Muscle of leg (tissue), 16 donors: ENCODE measurements at places on chromosomes 7 and 10.

GRCh38 chr7:4786015-4786414, 10.6 kb downstream of the AP5Z1 start:
- no peak for DNase-seq

GRCh38 chr10:116254422-116255155, 18.4 kb downstream of the GFRA1 start:
- peak; percentile 54 for DNase-seq

GRCh38 chr10:111923032-111923431, 260.5 kb downstream of the GPAM start:
- DNase-seq = no peak

DNA sequence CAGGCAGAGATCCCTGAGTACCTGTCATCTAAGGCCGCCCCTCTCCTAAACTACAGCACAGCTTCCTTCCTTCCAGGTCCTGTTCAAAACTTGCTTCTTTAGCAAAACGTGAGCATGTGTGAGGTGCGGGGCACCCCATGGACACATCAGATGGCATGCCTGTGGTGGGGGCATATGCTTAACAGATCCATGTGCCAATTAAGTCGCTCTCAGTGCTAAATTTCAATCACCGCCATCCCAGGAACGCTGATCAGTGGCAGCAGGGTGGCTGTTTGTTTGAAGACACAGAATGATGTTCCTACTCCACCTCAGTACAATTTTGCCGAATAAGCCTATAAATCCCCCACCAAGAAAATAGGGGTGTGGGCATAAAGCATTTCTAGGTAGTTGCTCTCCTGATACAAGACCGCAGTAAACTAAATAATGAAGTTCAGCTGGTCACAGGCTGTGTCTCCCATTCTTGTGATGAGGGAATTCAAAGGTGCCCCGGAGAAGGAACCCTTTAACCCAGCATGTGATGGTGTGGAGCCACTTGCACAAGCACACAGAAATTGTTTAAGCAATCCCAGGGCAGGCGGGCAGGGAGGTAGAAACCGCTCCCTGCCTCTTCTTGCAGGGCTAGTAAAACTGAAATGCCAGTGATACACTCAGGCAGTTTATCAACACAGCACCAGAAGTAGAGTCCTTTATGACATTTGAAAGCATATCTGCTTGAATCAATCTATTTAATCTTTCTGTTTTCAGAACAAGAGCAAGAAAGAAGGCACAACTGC, 205.7 kb downstream of the SORCS1 start:
- no peak for DNase-seq

DNA sequence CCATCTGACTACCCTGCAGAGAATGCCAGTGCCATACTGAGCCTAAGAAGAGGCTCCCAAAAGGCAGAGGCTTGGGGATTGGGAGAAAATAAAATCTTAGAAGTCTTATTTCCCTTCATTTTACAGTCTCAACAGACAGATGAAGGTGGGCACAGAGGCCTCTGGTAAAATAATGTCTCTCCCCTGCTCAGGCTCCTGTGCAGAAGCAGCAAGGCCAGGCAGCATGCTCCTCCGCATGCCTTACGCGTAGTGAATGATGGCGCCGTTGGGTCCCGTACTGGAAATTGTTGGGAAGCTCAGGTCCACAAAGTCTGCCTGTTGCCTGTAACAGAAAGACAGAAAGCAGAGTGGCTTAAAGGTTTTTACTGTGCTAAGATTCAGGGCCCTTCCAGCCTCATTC, 45.8 kb downstream of the XPNPEP1 start:
- no peak for DNase-seq

GRCh38 chr7:47500103-47500563, 81.8 kb downstream of the TNS3 start:
- DNase-seq = no peak

DNA sequence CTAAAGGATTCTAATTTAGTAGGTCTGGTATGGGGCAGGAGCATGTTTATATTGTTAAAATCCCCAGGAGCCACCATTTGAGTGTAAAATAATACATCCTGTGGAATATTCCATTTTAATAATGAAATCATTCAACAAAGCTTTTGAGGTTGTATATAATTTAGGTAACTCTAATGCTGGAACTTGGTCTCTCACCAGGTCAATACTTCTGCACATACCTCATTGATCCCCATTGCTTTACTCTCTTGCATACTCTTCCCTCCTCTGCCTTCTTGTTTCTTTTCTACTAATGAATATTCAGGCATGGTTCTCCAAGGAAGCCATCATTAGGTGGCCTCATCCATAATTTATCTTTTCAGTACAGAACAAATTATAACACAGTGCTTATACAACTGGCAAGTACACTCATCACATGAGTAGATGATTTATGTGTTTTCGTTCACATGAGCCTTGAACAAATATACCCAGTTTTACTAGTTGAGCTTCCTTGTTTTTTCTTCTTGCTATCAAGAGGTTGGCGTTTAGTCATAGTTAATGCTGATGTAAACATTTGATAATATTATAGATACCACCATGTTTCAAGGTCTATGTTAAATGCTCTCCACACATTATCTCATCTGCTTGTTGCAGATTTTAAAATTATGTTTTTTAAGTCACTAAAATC, 7.2 kb downstream of the PALS2 start:
- no peak for DNase-seq

DNA sequence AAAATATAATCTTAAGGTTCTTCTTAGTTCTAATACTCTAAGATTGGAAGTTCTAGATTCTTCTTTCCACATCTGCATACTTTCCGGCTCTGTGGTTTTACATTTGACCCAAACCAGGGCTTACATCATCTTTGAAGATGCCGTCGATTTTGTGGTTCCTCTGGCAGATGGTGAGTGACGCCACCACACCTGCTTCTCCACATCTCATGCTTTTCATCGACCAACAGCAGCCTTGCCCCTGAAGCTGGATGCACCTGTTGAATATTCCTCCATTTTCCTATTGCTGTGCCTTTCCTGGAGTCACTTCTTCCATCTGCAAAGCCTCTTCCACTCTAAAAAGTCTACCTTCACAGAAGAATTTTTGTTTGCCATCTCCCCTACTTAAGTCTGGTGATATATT, 121.3 kb downstream of the PRKCQ start:
- DNase-seq = no peak

DNA sequence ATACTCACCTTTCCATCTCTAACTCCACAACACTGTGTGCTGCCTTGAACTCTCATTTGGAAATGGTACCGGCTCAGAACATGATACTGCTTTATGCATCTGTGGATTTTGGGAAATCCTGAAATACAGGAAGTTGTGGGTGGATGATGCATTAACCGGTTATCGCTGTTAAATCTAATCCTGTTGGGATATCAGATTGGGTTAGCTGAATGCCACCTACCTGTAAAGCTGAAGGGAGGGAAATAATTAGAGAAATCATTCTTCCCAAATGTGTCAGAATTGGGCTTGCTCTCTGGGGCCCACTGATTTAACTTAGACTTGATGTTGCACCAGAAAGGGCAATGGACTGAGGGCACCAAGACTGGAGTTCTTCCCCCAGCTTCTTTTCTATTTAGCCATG, 54.0 kb downstream of the CH25H start:
- no peak for DNase-seq

GRCh38 chr7:44145479-44145968, 4.4 kb upstream of the MYL7 start:
- DNase-seq = no peak

DNA sequence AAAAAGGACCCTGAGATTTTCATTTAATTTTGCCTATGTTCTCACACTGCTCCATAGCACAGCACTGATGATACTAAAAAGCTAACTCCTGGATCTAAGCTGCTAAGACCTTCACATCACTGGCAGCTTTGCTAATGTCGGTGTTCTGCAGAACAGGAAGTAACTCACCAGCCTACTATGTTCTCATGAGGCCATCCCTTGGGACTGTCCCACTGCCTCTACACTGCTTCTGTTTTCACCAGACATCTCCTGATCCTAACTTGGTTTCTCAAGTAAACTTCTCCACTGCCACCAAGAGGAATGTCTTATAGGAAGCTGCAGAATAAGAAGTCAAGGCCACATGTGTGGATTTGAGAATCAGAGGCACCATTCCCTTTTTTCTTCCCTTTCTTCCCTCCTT, 15.1 kb downstream of the HTR7 start:
- no peak for DNase-seq

GRCh38 chr10:126099366-126099765, 203.0 kb downstream of the FANK1 start:
- peak; percentile 78 for DNase-seq

- DNase-seq = peak; percentile 37
Measured at GRCh38 chr10:14700546-14700945, 74.2 kb downstream of the FAM107B start.

DNA sequence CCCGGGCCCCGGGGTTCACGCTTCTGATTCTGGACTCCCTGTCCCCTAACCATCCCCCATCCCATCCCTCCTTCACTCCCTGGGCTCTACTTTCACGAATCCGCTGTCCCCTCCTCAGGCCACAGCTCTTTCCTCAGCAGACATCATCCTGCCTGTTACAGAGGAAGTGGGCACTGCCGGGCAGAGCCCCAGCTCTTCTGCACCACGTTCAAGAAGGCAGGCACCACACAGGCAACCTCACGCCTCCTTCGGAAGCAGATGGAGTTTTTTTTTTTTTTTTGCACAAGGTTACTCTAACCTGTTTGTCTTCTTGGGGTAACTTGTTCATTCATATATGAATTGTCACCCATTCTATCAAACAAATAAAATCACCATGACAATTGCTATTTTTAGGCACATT, 17.9 kb upstream of the ZNF32 start:
- DNase-seq = no peak

- DNase-seq = no peak
Measured at GRCh38 chr7:50456371-50457123, 6.4 kb upstream of the FIGNL1 start.

DNA sequence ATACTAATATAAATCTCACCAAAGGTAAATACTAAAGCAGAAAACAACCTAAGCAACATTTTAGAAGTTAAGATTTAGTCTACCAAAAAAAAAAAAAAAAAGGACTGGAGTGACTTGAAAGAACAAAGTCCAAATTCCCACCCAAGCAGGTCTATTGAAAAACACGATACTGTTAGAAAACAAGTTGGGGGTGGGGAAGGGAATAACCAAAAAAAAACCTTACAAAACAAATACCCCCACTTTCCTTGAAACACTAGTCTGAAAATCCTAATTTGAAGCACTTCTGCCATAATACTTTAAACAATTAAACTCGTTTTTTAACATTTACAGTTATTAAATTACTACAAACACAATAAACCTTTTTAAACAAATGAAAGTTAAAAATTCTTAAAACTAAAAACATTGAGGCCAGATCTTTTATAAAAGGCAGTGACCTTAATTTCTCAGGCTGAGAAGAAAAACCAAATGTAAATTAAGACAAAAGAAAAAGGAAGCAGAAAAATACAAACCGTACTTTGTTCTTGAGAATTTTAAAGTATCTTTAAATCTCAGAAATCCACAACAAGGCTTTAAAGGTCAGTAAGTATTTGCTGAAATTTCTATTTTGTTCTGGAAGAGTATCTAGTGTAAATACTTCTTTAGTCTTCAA, 135.1 kb downstream of the NRBF2 start:
- peak; percentile 87 for DNase-seq

DNA sequence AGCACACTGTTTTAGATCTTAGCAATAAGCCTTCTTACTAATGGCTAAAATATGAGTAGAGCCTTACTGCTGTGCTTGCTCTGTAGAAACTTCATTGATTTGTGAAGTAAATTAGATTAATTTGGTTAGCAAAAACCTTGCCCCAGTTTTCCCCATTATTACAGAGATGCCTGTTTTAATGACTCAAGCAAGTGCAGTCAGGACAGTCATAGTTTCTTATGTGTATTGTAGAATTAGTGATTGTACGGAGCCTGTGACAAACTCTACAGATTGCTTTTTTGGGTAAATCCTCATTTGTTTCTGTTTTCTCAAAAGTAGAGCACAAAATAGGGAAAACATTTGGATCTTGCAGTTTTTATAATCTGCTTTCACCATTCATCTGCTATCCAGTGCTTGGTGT, 7.0 kb downstream of the TAX1BP1 start:
- no peak for DNase-seq

DNA sequence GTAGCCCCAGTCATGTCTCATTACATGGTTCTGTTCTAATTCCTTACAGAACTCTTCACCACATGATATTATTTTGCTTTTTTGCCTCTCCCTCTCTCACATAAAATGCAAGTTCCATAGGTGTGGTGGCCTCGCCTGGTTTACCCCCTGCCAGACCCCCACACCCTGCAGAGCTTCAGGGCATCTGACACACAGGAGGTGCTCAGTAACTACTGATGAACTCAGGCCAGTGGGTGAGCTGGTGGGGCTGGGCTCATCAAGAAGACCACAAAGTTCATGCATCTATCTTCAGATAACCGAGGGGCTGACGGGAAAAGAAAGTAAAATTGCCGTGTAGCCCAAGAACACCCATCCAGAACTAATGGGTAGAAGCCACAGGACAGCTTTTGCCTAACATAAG, 253.1 kb downstream of the GRID1 start:
- no peak for DNase-seq

DNA sequence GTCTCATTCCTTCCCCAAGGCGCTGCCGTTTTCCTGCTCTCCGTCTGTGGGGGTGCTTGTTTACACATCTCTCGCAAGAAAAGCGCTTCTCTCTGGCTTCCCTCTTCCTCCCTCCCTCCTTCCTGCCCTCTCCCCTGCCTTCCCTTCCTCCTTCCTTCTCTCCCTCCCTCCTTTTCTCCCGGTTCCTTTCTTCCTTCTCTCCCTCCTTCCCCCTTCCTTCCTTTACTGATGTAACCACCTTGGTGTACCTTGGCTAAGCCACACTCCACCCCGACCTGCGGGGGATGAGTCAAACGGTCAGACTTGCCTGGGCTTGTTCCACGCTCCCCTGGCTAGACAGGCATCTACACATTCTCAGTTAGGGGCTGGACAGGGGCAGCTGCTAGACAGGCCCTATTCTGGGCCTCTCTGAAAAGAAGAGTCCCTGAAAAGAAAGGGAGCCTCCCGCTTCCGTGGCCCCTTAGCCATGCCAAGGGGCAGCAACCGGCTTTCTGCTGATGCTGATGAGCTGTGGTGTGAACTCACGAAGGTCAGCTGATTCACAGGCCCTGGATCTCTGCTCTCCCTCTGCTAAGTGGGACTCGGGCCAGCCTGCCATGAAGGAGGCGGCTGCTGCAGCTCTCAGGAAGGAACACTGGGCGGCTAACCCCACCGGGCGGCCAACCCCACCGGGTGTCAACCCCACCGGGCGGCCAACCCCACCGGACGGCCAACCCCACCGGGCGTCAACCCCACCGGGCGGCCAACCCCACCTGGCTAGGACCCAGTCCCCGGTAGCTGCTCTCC, 216.8 kb downstream of the TCERG1L start:
- peak; percentile 19 for DNase-seq

DNA sequence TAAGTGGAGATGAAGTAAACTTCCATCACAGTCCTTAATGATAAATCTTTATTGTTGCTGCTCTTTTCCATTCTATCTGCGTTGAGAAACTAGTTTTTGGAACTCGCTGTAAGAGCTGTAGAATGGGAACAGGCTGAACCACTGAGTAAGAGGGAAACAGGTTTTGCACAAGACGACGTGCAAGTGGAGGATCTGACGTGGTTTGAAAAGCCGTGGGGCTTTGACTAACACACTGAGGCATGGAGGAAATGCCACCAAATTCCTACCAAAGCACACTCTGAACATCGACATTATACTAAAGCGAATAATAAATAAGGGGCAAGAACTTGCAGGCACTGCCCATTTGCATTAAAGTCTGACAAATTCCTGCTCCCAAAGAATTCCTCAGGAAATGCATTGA, 160.6 kb downstream of the KLF6 start:
- peak; percentile 25 for DNase-seq

- no peak for DNase-seq
Measured at GRCh38 chr7:118072893-118073674, 110.9 kb upstream of the LSM8 start.

- DNase-seq = no peak
Measured at GRCh38 chr10:81865581-81865980, 9.4 kb upstream of the NRG3 start.
